ENCODE measurements at places on chromosomes 11 and 22.

DNA sequence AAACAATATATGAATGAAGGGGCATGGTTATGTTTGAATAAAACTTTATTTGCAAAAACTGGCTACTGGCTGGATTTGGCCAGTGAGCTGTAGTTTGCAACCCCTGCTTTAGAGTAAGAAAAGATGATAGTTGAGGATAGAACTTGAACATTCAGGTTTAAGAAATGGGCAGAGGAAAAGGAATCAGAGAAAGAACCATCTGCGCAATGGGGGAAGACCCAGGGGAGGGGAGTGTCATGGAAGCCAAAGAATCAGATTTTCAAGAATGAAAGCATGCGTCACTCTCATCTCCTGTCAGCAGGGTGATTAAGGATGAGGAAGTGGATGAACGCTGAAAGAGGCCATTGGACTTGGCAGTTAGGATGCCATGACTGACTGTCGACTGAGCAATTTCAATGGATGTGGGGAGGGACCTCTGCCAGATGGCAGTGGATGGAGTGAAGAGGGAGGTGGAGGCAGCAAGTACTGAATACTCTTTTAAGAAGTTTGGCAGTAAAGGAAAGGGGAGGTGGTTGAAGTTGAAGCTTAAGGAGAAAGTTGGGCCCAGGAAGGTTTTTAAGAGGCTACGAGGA lies 21.2 kb downstream of the FAT3 start:
- no peak for ATAC-seq

GRCh38 chr11:72072348-72072747 lies 8.0 kb downstream of the NUMA1 start:
- ATAC-seq, result peak; percentile 76

GRCh38 chr11:102244681-102245409 lies 72.4 kb upstream of the BIRC3 start:
- peak; percentile 50 for ATAC-seq

GRCh38 chr11:12835286-12835685 lies 161.1 kb downstream of the TEAD1 start:
- ATAC-seq, result no peak

- no peak for ATAC-seq
Measured at GRCh38 chr22:38416621-38417251, 38.3 kb downstream of the KCNJ4 start.

GRCh38 chr22:37383341-37383740 lies 43.9 kb downstream of the ELFN2 start:
- no peak for ATAC-seq

DNA sequence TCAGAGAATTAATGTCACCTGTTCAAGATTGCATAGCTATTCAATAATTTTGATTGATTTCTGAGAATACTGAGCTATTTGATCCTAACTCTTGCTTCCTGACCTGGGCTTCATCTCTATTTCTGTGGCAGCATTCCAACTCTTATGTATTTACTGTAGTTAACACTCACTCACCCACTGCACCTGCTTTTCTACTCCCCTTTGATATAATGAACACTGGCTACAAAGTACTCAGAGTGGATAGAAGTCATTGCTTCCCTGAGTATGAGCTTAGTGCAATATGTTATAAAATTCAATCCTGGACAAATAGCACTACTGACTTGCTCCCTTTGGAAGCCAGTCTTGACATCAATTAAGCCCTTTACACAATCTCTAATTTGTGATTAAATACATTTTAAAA lies 117.2 kb downstream of the APIP start:
- ATAC-seq, result no peak

GRCh38 chr11:65426839-65427690 lies 4.5 kb downstream of the NEAT1 start:
- ATAC-seq, result peak; percentile 3

- ATAC-seq, result peak; percentile 99
Measured at GRCh38 chr22:38114484-38115398, 4.3 kb upstream of the BAIAP2L2 start.

GRCh38 chr11:44607987-44608386 lies 42.5 kb downstream of the CD82 start:
- ATAC-seq, result no peak

GRCh38 chr22:42091455-42091782 lies 847 bp upstream of the NDUFA6 start:
- ATAC-seq, result no peak

- ATAC-seq, result no peak
Measured at GRCh38 chr11:99519095-99519494, 498.3 kb downstream of the CNTN5 start.

DNA sequence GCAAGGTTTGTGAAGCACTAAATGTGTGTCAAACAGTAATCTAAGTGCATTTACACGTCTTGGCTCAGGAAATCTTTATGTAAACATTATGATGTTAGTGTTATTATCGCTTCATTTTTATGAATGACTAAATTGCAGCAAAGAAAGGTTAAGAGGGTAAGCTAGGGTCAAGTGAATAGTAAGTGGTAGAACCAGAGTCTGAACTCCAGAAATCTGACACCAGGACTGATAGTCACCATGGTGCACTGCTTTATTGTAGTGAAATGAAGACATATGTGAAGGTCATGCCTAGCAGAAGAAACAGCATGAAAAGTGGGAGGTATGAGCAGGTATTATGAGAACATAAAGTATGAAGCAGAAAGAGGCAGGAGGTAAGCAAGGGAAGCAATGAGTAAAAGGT lies 368.7 kb upstream of the TENM4 start:
- ATAC-seq, result no peak

DNA sequence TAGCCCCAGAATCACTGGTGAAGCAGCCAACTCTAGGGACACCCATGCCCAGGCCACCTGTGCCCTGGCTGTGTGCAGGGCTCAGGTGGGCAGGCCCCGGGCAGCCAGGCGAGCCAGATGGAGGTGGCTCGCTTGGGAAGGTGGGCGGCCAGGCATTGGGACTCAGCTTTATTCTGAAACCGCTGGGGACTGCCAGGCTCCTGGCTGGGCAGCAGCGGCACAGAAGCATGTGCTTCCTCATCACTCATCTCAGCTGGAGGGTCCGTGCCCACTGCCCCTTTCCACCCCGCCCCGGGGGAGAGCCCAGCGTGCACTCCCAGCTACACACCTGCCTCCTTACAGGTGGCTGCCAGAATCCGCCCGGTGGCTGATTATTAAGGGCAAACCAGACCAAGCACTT lies 27.1 kb upstream of the SLC22A12 start:
- no peak for ATAC-seq

GRCh38 chr11:133115099-133115498 lies 417.2 kb downstream of the OPCML start:
- ATAC-seq, result no peak

DNA sequence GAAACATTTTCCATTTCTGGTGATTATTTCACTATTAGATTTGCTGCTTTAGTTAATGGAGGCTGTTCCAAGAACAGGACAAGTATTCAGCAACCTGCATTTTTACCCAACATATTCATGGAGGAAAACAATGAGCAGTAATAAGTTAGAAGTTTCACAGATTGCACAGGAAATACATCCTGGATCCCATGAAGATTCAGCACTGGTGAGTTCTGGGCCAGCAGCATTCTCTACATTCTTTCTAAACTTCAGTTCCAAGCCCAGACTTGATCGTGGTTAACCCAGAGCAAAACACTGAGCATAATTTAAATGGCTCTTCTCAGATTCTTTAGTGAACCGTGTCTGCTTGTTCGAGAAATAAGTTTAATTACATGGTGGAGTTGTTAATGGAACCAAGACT lies 3.8 kb downstream of the FJX1 start:
- ATAC-seq, result peak; percentile 38

DNA sequence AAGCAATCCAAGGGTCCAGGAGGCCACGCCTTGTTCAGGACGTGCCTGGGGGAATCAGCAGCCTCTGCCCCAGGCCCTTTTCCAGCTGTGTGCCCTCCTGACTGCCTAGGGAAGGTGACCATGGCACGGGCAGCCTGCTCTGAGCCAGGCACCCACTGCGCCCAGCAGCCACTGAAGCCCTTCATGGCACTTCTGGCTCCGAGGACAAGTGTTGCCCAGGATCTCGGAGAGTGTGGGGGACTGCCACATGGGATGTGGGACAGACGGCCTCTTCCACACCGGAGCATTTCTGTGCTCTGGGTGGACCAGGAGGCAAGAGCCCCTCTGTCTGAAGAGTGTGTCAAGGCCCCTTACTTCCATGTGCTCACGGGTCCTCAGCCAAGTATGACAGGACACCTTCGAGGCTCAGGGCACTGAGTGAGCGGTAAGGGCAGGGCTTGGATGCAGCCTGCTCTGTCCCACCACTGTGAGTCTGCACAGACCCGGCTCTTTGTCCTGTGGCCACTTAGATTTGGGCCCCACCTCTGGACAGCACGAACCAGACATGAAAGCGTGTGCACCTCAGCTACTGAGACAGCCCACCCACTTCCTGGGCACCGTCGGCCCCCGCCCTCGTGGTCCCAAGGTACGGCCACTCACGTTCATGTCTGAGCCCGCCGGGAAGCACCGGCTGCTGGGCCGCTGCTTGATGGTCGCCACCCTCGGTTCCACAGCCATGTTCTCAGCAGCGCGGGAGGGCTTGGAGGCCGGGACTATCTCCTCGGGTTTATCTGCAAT lies 93.6 kb downstream of the CTTN start:
- ATAC-seq, result no peak

- ATAC-seq, result no peak
Measured at GRCh38 chr11:107827041-107827440, 31.5 kb downstream of the SLC35F2 start.

GRCh38 chr11:30868626-30869081 lies 282.5 kb upstream of the MPPED2 start:
- ATAC-seq, result no peak

DNA sequence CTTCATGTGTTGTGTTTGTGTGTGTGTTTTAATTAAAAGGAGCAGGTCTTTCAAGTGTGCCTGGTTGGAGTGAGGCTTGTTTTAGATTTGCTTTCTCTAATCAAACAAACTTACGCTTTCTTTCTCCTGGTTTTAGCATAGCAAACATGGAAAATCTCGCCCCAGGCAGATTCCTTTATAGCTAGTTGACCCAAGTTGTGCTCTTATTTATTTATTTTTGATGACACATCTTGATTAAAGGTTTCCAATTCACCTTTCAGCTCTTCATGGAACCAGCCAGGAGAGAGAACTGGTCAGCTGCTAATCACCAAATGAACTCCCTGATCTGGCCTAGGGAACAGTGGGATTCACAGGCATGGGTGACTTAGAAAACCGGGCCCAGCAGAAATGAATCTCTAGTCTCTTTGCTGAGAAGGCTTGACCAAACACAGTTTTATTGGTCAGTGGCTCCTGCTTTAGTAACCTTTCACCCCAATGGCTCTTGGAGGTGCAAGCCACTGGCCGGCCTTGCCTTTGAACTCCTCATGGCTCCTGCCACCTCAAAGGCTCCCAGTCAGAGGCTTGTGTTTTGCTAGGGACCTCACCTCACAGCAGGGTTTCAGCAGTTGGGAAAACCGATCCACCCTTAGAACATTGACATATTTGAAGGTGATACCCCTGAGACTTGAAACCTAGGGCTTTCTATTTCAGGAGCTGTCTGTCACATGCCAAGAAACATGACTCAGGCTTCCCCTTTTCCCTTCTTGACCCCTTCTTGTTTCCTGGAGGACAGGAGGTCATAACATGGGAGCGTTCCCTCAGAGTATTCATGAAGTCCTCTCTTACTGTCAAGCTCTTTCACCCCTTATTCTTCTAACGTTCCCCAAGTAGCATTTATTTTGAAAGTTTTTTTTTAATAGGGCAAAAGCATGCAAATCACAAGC lies 48.8 kb downstream of the EXT2 start:
- ATAC-seq, result no peak

- no peak for ATAC-seq
Measured at GRCh38 chr11:26044389-26044788, 287.5 kb upstream of the ANO3 start.

DNA sequence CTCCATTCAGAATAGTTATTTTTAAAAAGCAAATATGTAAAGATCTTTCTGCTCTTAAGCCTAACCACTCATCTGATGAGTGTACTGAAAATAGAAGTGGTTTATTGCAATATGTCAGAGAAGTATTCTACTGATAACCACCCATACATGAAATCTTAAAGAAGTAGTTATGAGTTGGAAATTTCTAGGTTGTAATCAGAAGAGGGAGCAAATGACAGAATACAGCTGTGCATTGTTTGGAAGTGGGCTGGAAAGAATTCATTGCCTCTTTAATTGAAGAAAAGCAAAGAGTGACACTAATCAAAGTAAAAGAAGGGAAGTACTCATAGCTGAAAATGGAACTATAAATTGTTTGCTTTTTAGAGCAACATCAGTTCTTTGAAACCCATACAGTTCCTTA lies 39.4 kb downstream of the FDX1 start:
- no peak for ATAC-seq

GRCh38 chr11:96317571-96317970 lies 25.4 kb downstream of the MAML2 start:
- no peak for ATAC-seq

DNA sequence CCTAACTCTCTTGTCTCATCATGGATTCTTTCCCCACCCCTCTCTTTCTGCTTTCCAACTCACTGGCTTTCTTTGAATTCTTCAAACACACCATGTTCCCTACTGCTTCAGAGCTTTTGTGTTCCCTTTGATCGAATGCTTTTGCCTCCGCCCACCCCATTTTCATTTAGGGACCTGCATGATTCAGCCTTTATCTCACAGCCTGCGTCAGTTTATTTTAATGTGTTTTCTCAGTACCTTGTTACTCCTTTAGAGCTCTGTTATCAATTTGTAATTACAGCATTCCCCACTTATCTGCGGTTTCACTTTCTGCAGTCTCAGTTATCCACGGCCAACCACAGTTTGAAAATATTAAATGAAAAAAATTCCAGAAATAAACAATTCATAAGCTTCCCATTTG lies 451.3 kb downstream of the METTL15 start:
- no peak for ATAC-seq

DNA sequence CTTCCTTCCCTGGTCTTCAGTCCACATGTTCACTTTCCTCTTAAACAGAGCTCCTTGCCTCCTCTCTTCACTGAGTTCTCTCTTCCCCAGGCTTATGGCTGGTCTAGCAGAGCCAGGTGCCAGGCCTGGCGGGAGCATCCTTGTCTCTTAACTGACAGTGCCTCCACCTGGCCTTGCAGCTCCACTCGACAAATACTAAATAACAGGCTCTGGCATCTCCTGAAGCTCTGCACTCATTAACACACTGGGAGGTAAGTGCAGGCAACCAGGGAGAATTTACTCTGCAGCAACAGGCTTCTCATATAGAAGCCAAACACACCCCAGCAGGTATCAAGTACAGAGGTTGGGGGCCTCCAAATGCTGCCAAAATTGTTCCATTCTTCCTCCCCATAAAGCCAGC lies 438.1 kb downstream of the SOX6 start:
- no peak for ATAC-seq

All from SK-N-SH treated with all-trans-retinoic acid at 6 μM for 48 hours (cell line).